ENCODE measurements at places on chromosomes 6 and 20.

DNA sequence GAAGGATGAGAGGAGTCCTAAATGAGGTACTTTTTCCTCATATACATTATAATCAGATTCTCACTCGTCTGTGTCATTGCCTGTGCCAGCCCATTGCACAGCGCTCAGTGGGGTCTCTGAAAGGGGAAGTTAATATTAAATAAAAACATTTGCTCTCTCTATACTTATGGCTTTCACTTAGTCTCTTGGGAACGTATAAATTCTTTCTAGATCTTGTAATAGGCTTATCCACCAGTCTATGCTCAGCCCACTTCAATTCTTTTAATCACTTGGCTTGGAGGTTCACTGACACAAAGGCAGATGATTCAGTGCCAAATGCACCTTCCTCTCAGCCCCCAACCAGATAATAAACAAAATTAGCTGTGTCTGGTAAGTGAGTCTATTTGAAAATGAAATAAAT is 164.3 kb upstream of the OGFRL1 start:
- no peak for DNase-seq

- no peak for DNase-seq
Observed at GRCh38 chr6:112717401-112717800, 370.3 kb downstream of the RFPL4B start.

- no peak for DNase-seq
Observed at GRCh38 chr20:48703511-48704219, 124.1 kb downstream of the PREX1 start.

DNA sequence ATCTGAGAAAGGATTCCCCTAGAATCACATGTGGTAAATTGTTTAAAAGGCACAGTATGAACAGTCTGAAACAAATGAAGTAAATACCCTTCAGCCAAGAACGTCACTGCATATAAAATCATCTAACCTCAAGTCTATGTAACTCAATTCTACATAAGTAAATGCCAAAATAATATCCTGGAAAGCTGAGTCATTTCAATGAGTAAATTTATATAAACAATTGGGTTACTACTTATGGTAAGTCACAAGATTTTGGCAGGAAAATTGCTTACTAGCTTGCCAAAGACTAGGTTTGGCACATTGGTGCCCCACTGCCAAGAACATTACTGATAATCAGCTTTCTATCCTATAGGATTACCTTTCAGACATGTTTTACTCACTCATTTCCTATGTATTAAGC is 8.4 kb downstream of the GMDS start:
- DNase-seq = peak; percentile 34

- no peak for DNase-seq
Observed at GRCh38 chr20:32638848-32639247, 34.9 kb downstream of the C20orf203 start.

- no peak for DNase-seq
Observed at GRCh38 chr20:51303731-51304670, 238.5 kb downstream of the NFATC2 start.

- DNase-seq = no peak
Observed at GRCh38 chr6:77318256-77318655, 145.0 kb downstream of the HTR1B start.

DNA sequence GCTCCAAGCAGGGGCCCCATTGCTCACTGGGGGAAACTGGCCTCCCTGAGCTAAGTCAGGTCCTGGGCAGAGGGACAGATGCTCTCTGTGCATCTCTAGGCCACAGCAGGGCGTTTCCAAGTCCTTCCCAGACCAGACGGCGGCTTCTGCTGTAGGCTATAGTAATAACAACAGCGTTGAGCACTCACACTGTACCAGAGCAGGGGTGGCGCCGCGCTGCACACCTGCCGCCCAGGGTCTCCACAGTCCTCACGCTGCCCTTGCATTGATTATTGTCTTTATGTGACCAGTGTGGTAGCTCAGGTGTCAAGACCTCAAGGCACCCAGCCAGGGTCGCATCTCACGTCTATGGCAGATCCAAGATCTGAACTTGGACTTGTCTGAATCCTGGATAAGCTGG is 14.9 kb upstream of the CCN5 start:
- DNase-seq = no peak
